ENCODE measurements at places on chromosomes 11 and 22.
A peak's percentile ranks its signal among the peaks of the same experiment; 100 is the strongest.

DNA sequence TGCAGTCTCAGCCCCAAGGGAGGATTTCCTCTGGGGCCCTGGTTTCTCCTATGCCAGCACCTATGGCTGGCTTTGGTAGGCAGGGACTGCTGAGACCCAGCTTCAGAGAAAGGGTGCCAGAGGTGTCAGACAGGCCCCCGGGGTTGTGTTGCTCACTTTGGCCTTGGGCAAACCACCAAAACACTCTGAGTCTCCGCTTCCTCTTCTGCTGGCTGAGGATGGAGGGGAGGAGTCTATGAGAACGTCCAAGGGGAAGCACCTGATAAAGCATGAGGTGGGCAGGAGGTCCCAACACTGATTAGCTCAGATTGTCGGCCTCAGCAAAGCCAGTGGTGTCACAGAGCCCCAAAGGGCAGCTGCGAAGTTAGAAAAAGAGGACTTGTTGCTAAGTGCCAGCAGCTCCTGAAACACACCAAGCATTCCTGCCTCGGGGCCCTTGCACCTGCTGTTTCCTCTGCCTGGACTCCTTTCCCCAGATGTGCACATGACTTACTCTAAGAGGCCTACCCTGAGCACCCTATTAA is 10.5 kb downstream of the SMTNL1 start:
- DNase-seq, result no peak

GRCh38 chr11:111502611-111503010 is 9.6 kb downstream of the BTG4 start:
- DNase-seq, result no peak

DNA sequence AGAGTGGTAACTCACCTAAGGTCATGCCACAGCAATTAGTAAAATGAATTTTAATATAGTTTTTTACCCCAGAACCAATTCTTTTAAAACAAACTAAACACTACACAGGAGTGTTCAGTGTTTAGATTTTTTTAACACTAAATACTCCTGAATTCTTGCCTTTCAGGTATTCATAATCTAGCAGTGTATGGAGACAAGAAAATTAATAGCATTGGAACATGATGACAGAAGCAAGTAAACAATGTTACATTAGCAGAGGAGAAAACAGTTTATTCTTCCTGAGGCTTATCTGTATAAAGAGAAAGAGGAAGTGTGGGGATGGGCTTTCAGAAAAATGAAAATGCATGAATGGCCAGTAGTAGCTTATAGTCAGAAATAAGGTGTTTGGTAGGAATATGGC is 222.1 kb upstream of the FAT3 start:
- DNase-seq, result no peak

GRCh38 chr22:37803195-37803638 is 4.5 kb upstream of the GCAT start:
- DNase-seq, result no peak

DNA sequence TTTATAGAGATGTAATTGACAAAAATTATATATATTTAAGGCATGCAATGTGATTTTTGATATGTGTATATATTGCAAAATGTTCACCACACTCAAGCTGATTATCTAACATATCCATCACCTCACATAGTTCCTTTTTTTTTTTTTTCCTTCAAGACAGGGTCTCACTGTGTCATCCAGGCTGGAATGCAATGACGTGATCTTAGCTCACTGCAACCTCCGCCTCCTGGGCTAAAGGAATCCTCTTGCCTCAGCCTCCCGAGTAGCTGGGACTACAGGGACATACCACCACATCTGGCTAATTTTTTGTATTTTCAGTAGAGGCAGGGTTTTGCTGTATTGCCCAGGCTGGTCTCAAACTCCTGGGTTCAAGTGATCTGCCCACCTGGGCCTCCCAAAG is 65.1 kb upstream of the SLC35C1 start:
- no peak for DNase-seq

GRCh38 chr11:46075168-46075567 is 46.1 kb downstream of the PHF21A start:
- no peak for DNase-seq

DNA sequence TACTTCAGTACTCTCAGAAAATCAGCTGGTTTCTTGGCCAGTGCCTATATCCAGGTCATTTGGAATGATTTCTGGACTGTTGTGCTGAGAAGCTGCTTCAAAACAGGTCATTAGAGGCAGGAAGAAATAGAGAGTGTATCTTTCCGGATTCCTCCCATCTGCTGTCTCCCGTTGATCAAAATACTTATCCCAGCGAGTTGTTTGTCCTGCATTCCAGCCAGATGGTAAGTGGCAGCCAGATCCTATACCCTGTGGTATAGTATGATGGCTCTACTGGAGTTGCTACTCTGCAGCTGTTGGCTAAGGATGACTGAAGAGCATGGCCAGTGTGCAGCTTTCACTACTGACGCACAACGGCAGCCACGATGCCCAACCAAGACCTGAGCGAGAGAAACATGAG is 560.9 kb upstream of the ANO5 start:
- DNase-seq, result no peak

DNA sequence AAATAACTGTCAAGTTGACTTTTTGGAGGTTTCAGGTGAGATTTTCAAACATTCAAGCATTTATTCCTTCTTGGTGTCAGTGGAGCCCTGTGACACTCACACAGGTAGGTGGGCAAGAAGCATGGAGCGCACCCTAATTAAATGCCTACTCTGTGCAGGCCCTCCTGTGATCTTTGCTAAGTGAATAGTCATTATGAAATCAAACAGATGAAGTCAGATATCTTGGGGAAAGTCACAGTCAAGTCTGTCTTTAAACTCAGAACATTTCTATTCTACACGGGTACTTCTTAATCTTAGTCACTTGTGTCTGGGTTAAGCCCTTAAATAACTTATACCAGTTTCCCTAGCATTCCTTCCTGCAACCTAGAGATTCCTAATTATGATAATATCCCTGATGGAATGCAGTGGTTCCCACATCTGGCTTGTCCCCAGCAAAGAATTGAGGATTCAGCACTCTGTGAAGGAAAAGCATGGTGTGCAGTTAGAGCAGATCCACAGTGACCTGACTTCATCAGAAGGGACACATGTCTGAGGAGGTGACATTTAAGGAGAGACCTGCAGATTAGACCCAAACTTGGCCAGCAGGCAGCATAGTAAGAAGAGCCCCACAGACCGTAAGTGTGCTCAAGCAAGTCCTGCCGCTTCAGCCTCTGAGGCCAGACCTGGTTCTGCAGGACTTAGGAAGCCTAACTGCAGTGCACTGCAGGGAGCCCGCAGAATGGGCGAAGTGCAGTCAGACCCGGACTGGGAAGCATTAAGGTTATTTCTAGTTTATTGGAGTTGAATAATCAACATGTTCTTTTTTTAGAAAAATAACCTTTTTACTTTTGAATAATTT is 85.3 kb upstream of the GAL start:
- DNase-seq, result no peak

- DNase-seq, result no peak
Measured at GRCh38 chr11:6618117-6619003, 862 bp downstream of the TPP1 start.

DNA sequence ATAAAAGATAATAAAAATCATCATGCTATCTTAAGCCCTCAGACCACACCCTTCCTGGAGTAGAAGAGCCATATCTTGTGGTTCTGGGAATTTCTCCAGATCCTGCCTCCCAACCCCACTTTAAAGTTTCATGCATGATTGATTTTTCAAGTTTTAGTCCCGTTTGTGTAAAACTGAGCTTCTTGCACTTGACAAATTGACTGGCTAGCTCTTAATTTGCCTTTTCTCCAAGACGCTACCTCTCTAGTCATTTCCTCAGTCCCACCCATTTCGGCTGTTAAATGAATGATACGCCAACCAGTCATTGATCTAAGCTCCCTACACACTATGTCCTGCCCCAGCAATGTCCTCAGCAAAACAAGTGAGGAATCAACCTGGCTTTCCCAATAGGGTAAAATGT is 71.8 kb upstream of the TEAD1 start:
- DNase-seq, result peak; percentile 13
